ENCODE measurements at places on chromosomes 1 and 21.

GRCh38 chr1:17615157-17615556, 75.7 kb downstream of the ARHGEF10L start:
- no peak for DNase-seq

DNA sequence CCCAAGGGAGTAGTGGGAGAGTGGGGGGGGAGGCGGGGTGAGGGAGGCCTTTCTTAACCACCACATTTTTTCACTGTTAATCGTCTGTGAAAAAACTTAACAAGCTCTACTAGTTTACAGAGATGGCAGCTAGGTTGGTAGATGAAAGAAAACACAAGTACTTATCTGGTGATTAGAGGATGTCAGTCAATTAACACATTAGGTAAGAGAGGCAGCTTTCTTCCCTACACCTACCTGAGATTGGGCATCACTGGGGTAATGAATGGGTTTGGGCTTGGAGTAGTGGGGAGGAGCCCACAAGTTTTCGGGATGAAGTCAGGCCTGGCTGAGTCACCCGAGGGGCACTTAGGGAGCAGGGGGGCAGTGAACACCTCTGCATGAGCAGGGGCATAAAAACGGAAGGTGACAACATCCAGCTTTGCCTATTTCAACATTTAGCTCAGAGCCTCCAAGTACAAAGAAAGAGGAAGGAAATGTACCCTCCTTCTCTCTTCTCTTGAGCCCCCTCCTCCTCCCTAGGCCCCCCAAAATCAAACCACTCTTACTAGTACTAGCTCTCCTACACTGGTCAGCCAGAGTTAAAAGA, 2.5 kb downstream of the LBR start:
- no peak for DNase-seq

DNA sequence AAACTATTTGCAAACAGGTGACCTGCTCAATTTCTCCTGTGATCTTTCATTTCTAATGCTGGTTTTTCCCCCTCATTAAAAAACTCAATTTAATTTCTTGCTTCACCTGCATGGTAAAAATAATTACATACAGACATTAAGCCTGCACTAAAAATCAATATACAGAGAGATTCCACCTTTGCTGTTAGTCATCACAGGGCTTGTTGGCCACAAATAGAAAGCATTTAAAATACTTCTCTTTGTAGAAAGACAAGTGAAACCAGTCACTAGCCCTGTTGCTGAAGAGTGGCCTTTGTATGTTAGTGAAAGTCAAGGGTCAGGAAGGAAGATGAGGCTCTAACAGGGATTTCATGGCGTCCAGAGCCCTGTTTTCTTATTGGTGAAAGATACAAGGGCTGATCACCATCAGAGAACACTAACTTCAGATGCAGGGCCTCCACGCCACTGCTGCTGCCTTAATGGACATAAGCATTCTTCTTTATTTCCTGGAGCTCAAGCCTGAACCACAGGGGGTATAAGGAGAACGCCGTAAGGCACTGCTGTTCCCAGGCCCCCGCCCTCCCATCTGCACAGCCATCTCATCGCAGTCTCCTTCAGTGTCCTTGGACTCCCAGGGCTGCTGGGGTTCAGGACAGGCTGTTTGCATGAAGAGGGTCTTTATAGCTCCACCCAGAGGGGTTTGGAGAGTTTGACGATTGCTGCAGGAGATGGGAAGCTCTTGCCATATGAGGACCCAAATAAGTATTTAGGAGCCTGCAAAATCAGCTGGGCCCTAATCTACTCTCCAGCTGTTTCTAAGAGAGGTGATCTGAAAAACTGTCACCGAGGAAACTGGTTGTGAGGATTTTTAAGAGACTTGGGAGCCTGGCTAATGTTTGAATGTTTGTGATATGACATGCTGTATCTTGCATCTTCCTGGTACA, 117.3 kb upstream of the IRF2BP2 start:
- DNase-seq = no peak

DNA sequence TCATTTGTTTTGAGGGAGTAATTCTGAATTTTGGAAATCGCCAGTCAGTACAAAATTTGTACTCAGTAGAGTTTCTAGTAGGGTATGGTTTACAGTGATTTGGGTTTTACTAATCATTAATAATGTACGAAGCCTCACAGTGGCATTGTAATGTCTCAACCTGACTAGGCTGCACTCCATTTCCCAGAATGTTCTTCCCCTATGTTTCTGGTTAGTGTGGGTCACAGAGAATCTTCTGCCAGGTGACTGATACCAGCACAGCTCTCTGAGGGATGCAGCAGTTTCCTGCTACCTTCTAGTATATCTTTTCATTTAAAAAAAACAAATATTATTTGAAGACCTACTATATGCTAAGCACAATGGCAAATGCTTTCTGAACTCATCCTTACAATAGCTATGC, 112.9 kb downstream of the PTPN14 start:
- no peak for DNase-seq

DNA sequence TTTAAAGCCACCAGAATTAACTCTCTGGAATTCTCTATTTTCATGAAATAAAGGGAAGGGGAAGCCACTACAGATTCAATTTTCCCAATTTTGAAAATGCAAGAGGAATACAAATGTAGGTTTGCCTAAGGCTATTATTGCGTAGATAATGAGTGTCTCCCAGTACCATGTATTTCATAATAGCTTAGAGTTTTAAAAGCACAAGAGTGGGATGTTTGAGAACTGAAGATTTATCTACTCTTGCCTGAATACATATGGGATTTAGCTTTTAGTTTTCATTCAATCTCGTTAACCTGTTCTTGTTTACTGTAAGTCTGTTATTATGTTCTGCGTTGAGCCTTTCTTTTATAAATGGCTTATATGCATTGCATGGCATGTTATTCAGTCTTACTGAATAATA, 795.1 kb downstream of the BRINP3 start:
- no peak for DNase-seq

GRCh38 chr1:184373155-184373554, 13.7 kb upstream of the C1orf21 start:
- no peak for DNase-seq

- no peak for DNase-seq
These were observed 558.3 kb downstream of the SMYD3 start for GRCh38 chr1:245948786-245949185.

GRCh38 chr21:36338975-36339374, 19.0 kb downstream of the MORC3 start:
- DNase-seq = no peak

GRCh38 chr1:161787355-161787754, 21.2 kb downstream of the ATF6 start:
- no peak for DNase-seq

DNA sequence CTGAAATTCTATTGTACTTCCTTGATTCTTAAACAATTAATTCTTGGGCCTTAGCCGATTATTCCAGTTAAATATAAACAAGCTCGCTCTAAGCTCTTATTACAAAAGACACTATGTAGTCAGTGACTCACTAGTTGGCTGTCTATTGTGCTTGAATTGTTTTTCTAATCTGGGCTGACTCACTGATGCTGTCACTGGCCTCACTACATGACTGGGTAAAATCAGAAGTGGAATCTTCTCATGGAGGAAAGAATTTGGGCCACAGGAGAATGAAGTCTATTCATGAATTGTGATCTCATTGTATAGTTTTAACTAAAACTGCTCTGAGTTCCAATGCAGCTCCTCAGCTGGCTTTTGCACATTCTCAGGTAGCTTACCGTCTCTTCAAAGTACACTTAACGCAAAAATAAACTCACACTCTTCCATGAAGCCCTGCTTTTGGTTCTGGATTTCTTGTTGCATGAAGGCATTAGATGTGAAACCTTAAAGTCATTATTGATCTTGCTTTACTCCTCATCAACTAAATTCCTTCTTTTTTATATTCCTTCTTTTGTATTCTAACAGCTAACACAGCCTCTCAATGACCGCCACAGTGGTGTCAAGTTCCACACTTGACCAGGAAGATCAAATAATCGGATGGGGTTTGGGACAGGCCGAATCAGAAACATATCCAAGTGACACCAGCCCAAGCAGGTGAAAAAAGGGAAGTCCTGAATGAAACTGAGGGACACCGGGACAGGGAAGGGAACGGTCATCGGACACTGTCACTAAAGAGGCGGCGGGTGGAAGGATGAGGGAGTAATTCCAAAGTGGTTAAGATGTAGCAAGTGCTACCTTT, 80.9 kb upstream of the LBR start:
- DNase-seq = no peak

DNA sequence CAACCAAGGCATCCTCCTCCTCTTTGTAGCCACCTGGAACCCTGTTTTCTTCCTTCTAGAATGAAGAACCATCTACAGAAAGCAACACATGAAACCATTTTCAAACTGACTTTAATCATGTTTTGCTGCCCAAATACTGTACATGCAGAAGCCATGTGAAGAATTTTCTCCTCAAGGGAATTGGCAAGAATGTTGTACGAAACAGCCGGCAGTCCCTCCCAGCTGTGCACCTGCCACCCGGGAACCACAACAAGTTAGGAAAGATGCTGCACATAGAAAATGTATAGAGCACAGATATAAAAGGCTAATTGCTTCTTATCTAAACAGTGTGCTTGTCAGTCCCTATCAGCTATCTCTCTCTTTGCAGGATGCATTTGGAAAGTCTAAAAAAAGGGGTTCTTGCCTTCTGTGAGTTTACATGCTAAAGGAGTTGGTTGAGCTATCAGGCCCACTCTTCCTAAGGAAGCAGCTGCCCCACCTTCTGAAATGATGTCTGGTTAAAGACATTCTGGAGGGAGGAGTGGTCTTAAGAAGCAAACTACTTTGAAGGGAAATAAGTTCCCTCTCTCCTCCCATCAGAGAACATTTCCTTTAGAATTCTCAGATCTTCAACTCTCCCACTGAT, 44.8 kb downstream of the RIMS3 start:
- no peak for DNase-seq

- DNase-seq = no peak
These were observed 750 bp upstream of the PTGFRN start for GRCh38 chr1:116908820-116909511.

DNA sequence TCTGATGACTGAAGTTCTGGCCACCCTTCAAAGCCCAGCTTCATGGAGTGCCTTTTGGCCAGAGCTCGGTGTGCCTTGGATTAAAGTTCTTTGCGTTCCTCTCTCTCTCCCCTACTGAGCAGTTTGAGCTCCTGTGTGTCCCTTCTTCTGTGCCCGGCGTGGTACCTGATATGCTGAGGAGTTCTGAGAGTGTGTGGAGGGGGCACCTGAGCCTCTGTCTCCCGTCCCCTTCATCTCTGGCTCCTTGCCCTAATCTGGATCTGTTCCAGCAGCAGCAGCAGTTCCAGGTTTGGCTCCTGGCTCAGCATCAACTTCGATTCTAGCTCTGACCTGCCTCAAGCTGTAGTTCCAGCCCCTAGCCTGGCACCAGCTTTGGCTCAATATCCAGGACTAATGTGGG, 25.1 kb upstream of the MYCL start:
- no peak for DNase-seq

DNA sequence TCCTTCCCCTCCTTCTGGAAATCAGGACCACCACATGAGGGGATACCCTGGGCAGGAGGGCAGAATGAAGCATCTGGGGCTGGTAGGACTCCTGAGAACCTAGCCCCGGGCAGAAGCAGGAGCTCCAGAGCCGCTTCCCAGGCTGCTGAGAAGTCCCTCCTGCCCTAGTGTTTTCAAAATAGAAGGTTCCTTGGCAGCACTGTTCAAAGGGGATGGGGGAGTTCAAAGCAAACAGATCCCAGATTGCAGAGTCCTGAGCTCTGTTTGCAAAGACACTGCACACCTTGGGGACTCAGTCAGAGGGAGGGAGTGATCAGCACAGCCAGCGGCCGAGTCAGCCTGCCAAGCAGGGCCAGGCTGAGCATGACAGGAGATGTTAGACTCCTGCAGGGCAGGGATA, 177.8 kb downstream of the PTPRU start:
- no peak for DNase-seq

- no peak for DNase-seq
These were observed 75.7 kb upstream of the KIF26B start for GRCh38 chr1:245079021-245079609.

- DNase-seq = no peak
These were observed 128.4 kb downstream of the TGFB2 start for GRCh38 chr1:218473522-218473921.

DNA sequence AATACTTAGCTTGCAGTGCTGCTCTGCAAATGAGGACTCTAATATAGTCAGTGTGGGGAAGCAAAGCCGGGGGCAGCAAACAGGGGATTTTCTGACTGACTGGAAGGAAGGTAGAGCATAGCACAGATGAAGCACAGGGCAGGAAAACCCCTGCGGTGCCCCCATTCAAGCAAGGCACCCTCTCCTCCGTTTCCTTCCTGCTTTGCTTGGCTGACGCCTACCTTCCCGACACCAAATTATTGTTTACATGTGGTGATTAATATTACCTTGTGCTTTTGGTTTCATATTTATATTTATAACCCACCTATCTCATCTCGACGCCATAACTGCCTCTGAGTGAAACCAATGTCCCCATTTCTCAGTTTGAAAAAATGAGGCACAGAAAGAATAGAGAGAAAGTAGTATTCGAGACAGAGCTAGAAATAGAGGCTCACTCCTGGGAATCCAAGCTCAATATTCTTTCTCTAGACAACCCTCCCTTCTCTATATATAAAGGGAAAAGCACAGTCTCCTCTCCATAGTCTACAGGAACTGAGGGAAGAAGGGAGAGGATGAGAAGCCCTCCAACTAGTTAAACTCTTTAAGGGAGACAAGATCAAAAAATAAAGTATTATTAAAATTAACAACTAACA, 41.3 kb downstream of the PIK3C2B start:
- no peak for DNase-seq

GRCh38 chr1:47252369-47252768, 20.3 kb upstream of the TAL1 start:
- DNase-seq = no peak

DNA sequence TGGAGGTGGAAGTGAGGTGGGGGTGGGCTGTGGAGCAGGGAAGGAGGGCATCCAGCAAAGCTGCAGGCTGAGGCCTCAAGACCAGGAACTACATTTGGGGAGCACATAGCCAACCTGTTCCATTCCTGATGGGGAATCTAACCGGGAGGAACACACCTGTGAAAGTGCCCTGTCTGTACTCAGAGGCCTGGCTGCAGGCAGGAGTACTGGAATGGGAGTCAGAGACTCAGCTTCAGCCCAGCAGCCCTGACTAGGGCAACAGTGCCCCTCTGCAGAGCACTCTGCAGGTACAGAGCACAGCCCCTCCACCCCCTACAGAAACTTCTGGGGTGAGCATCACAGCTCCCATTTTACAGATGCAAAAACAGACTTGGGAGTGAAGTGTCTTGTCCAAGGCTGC, 126.4 kb downstream of the DMRTB1 start:
- no peak for DNase-seq

- DNase-seq = no peak
These were observed 16.6 kb upstream of the S1PR1 start for GRCh38 chr1:101219924-101220870.

DNA sequence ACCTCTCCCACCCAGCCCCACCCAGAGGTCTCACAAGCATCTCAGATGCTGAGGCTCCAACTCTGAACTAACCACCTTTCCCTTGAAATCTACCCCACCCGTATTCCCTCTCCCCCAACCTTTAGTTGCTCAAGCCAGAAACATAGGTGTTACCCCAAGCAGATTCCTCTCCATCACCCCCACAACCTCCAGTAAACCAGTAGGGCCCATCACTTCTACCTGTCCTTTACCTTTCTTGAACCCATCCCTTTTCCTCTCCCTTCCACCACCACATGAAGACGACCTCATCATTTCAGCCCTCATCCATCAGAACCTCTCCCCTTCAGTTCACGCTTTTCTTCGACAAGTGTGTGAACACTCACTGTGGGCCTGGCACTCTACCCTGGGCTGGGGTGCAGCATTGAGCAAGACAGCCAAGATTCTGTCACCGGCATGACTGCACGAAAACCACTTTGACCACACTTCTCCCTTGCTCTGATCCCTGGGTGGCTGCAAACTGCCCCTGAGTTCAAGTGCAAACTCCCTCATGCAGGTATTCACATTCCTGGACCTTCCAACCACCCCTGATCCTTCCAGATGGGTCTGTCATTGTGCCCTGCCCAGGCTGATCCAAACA, 65.5 kb upstream of the LAPTM5 start:
- DNase-seq = no peak
